ENCODE measurements at places on chromosomes 5 and 9.

- no peak for DNase-seq
Measured at GRCh38 chr9:127963041-127963358, 17.8 kb downstream of the EEIG1 start.

DNA sequence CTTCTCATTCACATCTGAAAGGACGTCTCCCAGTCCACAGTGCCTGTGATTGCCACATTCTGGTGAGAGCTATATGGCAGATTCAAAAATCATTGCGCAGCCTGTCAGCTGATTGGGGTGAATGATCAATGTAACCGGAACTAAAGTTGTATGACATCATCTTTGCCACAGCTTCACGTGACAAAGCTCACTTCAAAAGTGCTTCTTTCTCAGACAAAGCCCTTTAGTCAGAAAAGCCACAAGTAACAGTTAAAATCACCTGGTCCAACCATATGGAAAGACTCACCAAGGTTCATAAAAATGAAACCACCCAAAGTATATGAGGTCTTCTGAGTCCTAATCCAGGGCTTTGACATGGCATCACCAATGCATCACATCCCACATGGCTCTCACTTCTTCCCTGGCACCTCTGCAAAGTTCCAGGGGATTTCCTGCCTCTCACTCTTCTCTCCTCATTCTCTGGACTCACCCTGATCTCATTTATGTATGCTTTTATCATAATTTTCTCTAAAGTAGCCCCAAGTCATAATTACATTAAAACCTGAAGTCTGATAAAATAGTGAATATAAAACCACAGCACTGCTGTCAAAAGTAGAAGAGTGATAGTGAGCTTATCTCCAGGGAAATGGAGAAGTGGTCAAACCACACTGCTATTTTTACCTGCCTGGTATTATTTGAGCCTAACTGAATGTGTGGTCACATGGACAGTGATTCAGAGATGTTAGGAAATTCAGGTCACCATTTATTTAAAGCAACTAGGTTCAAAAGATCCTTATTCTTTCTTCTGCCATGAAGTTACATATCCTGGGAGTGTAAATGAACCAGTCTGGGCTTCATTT, 193.1 kb upstream of the PTGER4 start:
- DNase-seq = peak; percentile 47

GRCh38 chr9:136010615-136011361, 49.6 kb upstream of the UBAC1 start:
- no peak for DNase-seq

- DNase-seq = no peak
Measured at GRCh38 chr9:86912210-86912609, 35.1 kb downstream of the GAS1 start.

Measured in stimulated activated CD4-positive, alpha-beta T cell treated with anti-CD3 and anti-CD28 coated beads, Interleukin-4, amount 100 ng/mL, for 48 hours (primary cell).